ENCODE measurements at places on chromosomes 1 and 21. TPM values are rescaled to one million over a fixed set of nuclear protein-coding genes. Genes with fewer than 3 reads are reported as not detected.

- peak; percentile 58 for DNase-seq
Measured at GRCh38 chr1:185559684-185560331, 174.4 kb upstream of the HMCN1 start.

DNA sequence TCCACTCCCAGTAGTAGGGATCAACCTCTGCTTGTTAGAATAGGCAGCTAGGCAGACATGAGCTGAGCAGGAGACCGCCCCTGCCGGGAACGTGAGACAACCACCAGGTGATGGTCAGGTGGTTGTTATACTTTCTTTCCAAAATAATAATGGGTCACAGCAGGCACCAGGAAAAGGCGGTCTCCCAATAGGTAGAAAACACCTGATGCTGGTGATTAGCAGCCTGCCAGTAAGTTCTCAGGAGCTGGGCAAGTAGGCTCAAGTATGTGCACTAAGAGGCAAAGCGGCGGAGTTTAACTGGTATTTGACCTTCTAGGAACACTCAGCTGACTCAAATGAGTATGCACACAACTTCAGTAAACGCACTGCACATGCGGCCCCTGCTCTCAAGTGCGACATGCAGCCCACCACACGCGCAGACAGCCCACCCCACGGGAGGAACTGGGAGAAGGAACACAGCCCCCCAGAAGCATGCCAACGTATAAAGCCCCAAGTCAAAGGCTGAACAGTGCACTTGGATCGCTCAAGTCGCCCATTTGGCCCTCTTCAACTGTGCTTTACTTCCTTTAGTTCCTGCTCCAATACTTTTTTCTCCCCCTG lies 80.0 kb downstream of the DESI2 start:
- peak; percentile 47 for DNase-seq

DNA sequence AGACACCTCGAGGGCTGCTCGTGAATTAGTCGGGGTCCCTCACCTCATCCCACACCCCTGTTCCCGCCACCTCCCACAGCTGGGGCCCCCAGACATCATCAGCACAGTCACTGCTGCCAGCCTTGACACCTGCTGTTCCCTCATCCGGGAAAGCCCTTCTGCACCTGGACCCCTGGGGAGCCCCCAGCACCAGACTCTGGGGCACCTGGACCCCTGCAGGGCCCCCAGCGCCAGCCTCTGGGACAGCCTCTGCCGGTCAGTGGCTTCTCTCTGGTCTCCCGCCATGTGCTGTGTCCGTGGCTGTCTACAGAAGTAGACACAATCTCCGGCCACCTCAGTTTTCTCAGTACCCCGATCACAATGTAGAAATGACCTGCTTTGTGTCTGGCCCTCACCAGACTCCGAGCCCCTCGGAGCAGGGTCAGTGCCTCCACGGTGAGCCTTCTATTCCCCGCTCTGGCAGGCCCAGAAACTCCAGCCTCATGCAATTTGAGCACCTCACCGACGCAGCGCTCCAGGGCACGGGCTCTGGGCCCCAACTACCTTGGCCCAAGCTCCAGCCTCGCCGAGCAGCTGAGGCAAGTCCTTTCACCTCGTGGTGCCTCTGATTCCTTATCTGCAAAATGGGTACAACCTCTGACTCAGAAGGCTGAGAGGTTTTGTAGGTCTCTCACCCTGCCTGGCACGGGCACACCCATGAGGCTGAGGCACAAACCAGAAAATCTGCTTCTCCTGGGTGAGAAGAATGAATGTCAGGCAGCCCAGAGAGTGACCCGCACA lies 84.7 kb downstream of the RIPK4 start:
- DNase-seq, result no peak

DNA sequence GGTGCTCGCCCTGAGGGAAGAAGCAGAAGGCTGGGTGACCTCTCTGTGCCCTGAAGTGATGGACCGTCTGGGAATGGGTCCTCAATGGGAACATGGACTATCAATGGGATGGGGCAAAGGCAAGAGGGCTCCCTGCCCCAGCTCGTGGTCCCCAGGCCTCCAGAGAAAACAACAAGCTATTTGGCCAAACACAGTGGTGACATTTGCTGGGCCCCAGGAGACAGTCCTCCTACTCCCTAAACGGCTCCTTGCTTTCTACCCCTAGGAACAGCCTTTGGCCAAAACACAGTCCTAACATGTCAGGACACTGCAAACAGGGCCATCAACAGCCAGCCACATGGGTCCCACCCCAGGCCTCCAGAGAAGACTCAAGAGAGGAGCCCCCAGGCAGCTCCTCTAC lies 102.8 kb downstream of the RAVER2 start:
- no peak for DNase-seq

- DNase-seq, result no peak
Measured at GRCh38 chr1:14968251-14968851, 185.2 kb upstream of the TMEM51 start.

GRCh38 chr1:47618222-47618720 lies 180.4 kb downstream of the FOXD2 start:
- DNase-seq, result no peak

CFHR3 gene
- 0.24 TPM for total RNA-seq

EDARADD gene
- 0.89 TPM for total RNA-seq

GRCh38 chr1:63611231-63611630 lies 18.0 kb downstream of the PGM1 start:
- no peak for DNase-seq

GRCh38 chr21:31014891-31015290 lies 23.4 kb downstream of the KRTAP19-8 start:
- DNase-seq, result no peak

DNA sequence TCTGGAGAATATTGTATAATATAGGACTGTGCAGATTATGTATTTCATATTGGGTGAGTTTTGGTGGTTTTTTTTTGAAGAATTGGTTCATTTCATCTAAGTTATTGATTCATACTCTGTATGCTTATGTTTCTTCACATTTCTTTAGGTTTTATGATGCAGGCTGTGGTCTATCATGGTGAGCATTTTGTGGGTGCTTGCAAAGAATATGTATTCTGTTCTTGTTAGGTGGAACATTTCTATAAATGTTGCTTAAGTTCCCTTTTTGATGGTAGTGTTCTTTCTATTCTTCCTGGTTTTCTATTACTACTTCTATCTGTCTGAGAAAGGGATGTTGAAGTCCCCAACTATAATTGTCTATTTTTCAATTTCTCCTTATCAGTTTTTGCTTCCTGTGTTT lies 42.6 kb downstream of the PKN2 start:
- DNase-seq, result no peak

FAM151A gene
- not detected for total RNA-seq

- no peak for DNase-seq
Measured at GRCh38 chr1:210347112-210347511, 18.4 kb downstream of the HHAT start.

- no peak for DNase-seq
Measured at GRCh38 chr1:115761601-115762302, 6.8 kb downstream of the CASQ2 start.

TFF1 gene
- not detected for total RNA-seq
